Activated gamma-delta T cell (primary cell): ENCODE measurements at places on chromosomes 12 and 14.

- DNase-seq = no peak
These were observed 34.5 kb upstream of the GPR132 start for GRCh38 chr14:105099778-105100177.

DNA sequence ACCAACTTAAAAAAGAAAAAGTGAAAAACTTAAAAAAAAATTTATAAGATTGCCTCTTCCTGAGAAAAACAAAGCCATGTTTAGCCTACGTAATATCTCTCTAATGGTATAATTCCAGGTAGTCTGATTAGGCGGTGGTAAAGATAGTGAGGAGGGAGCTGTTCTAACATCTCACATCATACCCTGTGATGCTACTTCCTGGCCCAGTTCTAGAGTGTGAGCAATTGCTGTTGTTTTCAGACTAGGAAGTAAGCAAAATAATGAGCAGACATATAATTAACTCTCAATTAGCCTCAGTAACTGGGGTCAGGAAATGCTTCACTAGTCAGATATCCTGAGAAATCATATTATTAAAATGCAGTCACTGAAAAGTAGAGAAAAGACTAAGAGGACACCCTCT lies 113.9 kb downstream of the PHLDA1 start:
- DNase-seq = no peak

DNA sequence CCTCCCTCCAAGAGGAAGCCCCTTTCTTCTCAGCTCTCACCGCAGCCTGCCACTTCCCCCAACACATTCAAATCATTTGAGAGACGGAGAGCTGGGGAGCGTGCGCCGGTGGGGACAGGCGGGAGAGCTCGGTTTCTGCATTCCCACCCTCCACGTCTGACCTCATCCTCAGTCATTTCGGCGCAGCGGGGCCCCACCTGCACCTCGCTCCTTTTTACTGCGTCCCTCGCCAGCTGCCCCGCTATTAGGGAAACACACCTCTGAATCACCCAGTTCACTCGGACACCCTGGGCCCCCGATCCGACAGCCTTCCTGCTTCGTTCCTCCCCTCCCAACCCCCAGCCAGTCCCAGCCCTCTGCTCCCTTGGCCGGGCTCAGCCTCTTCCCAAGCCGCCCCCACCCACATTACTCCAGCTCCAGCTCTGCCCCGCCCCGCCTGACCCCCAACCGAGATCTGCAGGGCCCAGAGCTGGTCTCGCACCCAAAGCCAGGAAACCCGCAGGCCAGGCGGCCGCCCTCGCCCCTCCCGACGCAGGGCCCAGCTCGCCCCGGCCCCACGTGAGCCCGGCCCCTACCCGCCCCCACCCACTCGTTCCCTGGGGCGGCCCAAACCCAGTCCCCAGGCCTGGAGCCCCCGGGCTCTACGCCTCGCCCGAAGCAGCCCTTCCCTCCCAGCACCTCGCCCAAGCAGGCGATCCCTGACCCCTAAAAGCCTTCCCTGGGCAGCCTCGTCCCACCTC lies 783 bp downstream of the CORO1C start:
- peak; percentile 19 for DNase-seq

- DNase-seq = no peak
These were observed 103.9 kb downstream of the TGFB3 start for GRCh38 chr14:75877884-75878283.

DNA sequence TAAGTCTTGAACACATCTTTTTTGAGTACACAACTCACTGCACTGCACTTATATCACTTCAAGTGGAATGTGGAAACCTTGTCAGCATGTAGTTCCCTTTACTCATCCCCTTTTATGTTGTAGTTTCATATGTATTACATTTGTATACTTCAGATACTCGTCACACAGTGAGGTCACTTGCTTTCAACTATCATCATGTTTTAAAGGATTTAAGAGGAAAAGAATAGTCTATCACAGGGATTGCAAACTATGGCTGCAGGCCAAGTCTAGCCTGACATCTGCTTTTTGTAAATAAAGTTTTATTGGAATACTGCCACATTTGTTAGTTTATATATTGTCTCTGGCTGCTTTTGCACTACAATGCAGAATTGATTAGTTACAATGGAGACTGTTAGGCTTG lies 24.3 kb downstream of the CNOT2 start:
- DNase-seq = no peak

DNA sequence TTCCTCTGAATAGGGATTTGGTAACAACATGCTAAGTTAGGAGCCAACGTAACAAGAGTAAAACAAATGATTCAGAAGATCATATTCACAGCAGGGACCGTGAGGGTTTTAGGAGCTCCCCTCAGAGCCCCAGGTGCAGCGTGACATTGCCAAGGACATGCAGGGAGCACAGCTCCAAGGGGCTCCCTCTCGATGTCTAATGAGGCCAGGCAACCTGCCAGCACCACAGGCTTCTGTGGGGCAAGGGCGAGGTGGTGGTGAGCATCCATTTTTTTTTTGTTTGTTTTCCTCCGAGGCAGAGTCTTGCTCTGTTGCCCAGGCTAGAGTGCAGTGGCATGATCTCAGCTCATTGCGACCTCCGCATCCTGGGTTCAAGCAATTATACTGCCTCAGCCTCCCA lies 95.1 kb upstream of the PTPRB start:
- DNase-seq = no peak

DNA sequence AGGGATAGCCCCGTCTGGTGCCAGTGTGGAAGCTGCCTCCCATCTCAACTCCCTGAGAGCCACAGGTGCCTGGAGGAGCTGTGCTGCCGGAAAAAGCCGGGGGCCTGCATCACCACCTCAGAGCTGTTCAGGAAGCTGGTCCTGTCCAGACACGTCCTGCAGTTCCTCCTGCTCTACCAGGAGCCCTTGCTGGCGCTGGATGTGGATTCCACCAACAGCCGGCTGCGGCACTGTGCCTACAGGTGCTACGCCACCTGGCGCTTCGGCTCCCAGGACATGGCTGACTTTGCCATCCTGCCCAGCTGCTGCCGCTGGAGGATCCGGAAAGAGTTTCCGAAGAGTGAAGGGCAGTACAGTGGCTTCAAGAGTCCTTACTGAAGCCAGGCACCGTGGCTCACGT lies 25.5 kb upstream of the P2RX4 start:
- no peak for DNase-seq

GRCh38 chr12:62618319-62618718 lies 151.7 kb downstream of the MON2 start:
- DNase-seq = no peak

- DNase-seq = no peak
These were observed 69.1 kb downstream of the PAPOLA start for GRCh38 chr14:96571311-96571710.

DNA sequence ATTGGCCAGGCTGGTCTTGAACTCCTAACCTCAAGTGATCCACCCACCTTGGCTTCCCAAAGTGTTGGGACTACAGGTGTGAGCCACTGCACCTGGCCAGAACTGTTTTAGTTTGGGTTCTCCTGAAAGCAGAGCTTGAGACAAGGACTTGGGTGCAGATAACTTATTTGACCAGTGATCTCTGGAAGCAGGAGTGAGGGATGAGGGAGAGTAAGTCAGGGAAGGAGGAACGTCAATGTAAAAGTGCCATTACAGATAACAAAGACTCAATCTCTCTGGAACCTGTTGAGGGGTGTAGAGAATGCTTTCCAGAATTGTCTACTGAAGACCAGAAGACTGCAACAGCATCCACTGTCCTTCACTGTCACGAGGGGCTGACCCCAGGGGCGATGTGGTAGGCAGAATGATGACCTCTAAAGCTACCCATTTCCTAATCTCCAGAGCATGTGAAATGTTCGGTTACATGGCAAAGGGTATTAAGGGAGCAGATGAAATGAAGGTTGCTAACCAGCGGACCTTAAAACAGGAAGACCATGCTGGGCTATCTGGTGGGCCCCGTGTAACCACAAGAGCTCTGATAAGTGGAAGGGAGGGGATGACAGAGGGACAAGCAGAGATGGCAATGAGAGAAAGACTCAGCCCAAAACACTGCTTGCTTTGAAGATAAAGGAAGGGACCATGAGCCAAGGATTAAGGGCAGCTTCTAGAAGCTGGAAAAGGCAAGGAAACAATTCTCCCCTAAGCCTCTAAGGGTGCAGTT lies 207.8 kb downstream of the RBM19 start:
- no peak for DNase-seq

GRCh38 chr12:112851024-112851777 lies 55.6 kb upstream of the OAS1 start:
- no peak for DNase-seq

DNA sequence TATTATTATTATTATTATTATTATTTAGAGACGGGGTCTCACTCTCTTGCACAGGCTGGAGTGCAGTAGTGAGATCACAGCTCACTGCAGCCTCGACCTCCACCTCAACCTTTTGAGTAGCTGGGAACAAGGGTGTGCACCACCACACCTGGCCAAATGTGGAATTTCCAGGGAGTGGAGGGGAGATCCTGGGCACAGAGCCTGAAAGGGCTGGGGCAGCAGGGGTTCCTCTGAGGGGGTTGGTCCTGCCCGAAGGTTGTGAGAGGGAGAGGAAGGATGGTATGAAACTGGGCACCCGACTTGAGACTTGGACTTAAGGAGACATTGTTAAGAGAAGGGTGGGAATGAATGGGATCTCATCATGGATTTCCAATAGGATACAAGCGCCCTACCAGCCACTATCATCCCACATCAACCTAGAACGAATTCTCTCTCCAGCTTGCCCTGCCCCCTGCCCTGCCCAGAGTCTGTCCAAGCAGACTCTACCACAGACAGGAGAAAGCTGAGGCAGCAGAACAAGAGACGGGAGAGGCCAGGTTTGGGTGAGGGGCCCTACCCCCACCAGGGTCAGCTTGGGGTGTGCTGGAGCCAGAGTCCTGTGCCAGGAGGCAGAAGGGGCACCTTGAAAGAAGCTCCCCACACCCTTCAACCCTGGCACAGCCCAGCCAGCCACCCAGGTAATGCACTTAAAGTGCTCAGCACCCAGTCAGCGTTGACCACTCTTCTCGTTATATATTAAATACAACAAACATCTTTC lies 2.4 kb upstream of the DYNC1H1 start:
- DNase-seq = no peak

DNA sequence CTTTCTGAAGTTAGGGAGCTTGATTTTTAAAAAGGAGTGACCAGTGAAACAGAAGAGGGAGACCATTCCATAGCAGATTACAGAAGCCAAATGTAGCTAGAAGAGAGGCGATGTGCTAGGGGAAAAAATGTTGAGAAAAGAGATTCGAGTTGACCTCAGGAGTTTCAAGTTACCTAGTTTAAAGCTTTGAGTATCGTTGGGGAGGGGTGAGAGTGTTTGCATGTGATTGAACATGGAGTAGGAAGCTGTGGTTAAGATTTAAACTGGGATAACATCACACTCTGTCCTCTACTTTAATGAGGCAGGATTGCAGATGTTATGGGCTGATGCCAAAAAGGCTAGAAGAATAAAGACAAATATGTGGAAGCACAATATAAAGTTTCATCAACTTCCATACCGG lies 3.7 kb downstream of the LETMD1 start:
- no peak for DNase-seq

DNA sequence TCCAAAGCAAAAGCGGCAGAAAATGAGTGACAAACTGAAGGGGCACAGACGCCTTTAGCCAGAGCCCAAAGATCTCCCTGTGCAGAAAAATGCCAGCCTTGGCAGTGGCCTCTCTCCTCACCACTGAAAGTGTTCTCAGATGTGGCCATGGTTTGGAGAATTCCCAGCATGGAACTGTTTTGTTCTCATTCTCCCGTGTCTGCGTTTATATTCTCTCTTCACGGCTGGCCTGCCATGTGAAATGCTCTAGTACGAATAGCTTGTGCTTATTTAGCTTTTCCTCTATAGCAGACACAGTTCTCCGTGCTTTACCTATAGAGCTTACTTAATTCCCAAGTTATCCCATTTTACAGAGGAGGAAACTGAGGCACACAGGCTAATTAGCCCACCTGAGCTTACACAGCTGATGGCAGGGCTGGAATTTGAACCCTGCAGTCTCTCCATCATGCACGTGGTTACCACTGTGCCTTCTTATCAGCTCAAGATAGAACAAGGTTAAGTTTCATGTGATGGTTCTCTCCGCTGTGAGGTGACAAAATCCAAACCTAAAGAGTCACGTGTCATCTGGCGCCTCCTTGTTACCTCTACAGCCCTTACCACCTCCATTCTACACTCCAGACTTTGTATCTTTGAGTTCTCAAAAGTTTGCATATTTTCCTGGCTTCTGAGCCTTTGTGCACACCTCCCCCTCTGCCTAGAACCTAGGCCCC lies 141.6 kb downstream of the GCH1 start:
- DNase-seq = no peak

- DNase-seq = no peak
These were observed 54.4 kb downstream of the SRGAP1 start for GRCh38 chr12:63898764-63899337.

DNA sequence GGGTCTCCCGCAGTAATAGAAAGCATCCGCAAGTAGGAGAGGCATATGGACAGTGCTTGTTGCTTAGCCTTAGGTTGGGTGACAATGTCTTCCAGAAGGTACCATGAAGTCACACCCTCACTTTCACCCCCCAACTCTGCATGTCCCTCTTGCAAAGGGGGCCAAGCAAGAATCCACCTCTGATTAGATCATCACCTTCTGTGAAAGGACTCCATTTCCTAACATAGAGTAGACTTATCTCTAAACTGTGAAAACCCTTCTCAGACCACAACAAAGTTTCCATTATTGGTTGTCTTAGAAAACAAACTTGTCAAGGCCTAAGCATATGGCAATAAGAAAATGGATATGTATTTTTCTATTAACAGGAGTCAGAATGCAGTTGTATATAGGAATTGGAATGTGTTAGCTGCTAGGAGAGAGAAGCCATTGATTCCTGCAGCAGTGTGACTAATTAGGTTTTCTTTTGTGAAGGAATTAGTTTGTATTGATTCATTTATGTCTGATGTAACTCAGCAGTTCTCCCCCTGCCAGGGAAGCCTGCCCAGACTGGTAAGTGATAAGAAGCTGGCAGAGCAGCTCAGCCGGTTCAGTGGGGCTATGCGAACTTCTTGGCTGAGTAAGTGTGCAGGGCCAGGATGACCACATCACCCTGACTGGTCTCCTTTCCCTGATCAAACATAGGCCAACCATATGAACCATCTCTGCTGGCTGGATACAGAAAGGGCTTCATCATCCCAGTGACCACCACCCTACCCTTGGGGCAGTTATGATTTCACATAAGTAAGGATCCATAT lies 107.3 kb upstream of the CCDC196 start:
- no peak for DNase-seq

DNA sequence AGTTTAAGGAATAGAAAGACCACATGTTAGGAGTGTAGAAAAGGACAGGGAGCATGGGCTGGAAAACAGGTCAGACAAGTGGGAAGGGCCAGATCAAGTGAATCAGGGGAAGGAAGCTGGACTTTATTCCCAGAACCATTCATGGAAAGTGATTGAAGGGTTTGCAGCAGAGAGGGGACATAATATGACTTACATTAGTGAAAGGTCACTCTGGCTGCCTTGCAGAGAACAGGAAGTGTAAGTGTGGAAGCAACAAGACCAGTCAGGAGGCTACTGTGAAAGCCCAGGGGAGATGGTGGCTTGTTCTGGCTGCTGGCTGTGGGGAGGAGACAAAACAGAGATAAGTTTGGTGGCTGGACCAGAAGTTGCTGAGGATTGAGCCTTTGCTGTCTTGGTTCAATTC lies 69.1 kb downstream of the VCPKMT start:
- no peak for DNase-seq

DNA sequence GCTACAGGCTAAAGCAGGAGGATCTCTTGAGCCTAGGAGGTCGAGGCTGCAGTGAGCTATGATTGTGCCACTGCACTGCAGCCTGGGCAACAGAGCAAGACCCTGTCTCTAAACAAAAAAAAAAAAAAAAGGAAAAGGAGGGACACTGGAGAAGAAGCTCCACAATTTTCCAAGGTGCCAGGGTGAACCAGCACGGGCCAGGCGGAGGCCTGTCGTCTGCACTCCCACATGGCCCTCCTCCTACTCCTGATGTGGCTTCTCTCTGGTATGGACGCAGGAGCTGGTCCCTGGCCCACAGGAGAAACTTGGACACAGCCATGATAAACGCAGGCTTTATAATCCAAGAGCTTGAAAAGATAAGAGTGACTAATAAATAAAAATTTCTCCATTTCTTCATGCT lies 341.2 kb downstream of the CACNA1C start:
- DNase-seq = no peak
